ENCODE measurements at places on chromosomes 7 and 10. TPM values are rescaled to one million over a fixed set of nuclear protein-coding genes. Genes with fewer than 3 reads are reported as not detected.

- no peak for DNase-seq
- H3K4me1 ChIP-seq, result no peaks in the 10 kb centered on the region
- no peak overlapping the region for H3K4me3 ChIP-seq
- no peak overlapping the region for H3K27ac ChIP-seq
- H3K36me3 ChIP-seq, result no peaks in the 10 kb centered on the region
Measured at GRCh38 chr10:1873661-1874315, 136.5 kb upstream of the ADARB2 start.

GRCh38 chr10:130956251-130956650 is 355.3 kb downstream of the TCERG1L start:
- H3K4me3 ChIP-seq, result no peak overlapping the region
- H3K27ac ChIP-seq, result no peak overlapping the region
- H3K36me3 ChIP-seq, result no peaks in the 10 kb centered on the region
- no peaks in the 10 kb centered on the region for H3K27me3 ChIP-seq
- no peaks in the 10 kb centered on the region for H3K4me1 ChIP-seq
- peak; percentile 42 for DNase-seq

- no peaks in the 10 kb centered on the region for H3K36me3 ChIP-seq
- H3K4me1 ChIP-seq, result peaks cover 9% of the 10 kb centered on the region
- H3K4me3 ChIP-seq, result no peak overlapping the region
- peaks cover 30% of the 10 kb centered on the region for H3K27me3 ChIP-seq
Measured at GRCh38 chr10:104472505-104472904, 118.9 kb downstream of the CFAP58 start.

GRCh38 chr7:55458351-55458750 is 93.2 kb downstream of the LANCL2 start:
- H3K4me1 ChIP-seq, result no peaks in the 10 kb centered on the region
- H3K36me3 ChIP-seq, result peaks cover 2% of the 10 kb centered on the region
- no peaks in the 10 kb centered on the region for H3K27me3 ChIP-seq

DNA sequence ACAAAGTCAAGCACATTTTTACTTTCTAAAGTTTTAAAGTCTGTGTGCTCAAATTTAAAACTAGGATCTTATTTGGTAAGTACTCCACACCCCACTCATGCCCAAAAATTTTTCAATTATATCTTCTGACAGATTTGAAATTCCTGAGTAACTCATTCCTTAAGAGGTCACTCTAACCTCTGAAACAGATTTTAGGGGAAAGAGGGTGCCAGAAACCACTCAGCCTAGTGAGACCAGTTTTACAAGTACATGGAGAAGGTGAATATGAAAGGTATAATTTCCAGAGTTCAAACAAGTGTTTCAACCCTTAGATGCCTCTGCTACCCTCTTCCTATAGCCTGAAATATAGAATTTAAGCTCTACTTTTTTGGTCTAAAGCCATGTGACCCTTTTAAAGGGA is 79.2 kb downstream of the C7orf25 start:
- no peaks in the 10 kb centered on the region for H3K4me1 ChIP-seq
- no peak overlapping the region for H3K4me3 ChIP-seq
- H3K27me3 ChIP-seq, result no peaks in the 10 kb centered on the region
- H3K36me3 ChIP-seq, result no peaks in the 10 kb centered on the region
- DNase-seq, result no peak
- no peak overlapping the region for H3K27ac ChIP-seq

Gene TSPAN13
- total RNA-seq, result 52.5 TPM

DNA sequence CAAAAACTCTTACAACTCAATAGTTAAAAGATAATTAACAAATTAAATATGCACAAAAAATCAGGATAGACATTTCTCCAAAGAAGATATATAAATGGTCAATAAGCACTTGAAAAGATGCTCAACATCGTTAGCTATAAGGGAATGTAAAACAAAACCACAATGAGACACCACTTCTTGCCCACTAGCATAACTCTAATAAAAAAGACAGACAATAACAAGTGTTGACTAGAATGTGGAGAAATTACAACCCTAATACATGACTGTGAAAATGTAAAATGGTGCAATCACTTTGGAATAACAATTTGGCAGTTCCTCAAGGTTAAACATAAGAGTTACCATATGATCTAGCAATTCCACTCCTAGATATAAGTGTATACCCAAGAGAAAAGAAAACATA is 74.3 kb upstream of the PCGF5 start:
- H3K4me3 ChIP-seq, result no peak overlapping the region
- no peak overlapping the region for H3K27ac ChIP-seq
- DNase-seq, result no peak
- H3K36me3 ChIP-seq, result no peaks in the 10 kb centered on the region

Data from endodermal cell (in vitro differentiated cells).